ENCODE measurements at places on chromosomes 1 and 21. TPM values are rescaled to one million over a fixed set of nuclear protein-coding genes. Genes with fewer than 3 reads are reported as not detected.

FCER1A gene
- polyA plus RNA-seq, result not detected

OR2T29 gene
- polyA plus RNA-seq, result not detected

RGS1 gene
- not detected for polyA plus RNA-seq

DNA sequence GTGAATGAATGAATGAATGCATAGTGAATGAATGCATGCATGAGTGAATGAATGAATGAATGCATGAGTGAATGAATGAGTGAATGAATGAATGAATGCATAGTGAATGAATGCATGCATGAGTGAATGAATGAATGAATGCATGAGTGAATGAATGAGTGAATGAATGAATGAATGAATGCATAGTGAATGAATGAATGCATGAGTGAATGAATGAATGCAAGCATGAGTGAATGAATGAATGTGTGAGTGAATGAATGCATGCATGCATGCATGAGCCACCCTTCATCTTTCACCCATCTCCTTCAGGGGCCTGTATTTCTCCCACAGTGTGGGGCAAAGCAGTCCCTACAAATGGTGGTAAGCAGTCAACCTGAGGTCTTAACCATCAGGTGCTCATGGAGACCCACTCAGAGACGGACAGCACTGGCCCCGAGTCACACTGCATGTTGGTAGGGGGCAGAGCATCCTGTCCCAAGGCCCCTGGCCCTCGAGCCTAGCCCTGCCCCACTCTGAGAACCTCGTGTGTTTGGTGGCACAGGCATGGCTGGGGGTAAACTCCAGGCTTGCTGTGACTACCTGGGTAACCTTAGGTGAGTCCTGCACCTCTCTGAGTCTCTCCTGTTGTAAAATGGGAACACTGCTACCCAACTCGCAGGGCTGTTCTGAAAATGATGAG lies 28.0 kb upstream of the PAX7 start:
- no peak for DNase-seq

GRCh38 chr1:107474877-107475612 lies 334.2 kb downstream of the NTNG1 start:
- DNase-seq, result no peak

DNA sequence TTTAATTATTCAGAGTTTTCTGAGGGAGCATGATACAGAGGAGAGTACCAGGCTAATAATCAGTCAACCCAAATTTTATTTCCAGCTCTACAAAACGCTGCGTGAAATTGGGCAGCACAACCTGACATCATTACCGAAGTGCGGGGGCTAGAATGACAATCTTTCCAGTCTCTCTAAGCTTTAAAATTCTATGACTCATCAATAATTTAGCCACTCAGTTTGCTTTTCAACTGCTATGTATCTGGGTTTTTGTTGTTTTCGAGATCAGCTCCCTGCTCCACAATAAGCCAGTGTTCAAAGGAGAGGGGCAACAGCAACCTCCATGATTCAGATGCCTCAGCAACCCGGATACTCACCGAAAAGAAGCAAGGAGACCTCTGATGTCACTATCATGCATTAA lies 13.9 kb downstream of the SORT1 start:
- no peak for DNase-seq

DNA sequence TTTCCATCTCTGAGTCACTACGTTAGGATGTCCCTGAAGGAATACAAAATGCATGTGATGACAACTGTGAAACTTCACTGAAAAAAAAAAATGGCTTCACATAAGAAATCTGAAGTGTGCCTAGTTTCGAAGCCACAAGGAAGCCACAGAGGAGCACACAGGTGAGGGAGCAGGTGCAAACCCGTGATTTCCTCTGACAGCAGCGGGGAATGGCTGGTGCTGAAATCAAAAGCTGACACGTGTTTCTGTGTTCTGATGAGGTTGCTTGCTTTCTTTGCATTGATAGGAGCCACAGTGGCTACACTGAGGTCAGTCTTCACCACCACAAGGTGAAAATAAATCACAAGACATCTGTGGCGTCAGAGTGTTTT lies 105.7 kb upstream of the TLR5 start:
- DNase-seq, result no peak

GRCh38 chr1:25392841-25393240 lies 27.8 kb downstream of the RHCE start:
- DNase-seq, result no peak

- peak; percentile 19 for DNase-seq
Measured at GRCh38 chr21:38819719-38820159, 14.0 kb downstream of the ETS2 start.

DNA sequence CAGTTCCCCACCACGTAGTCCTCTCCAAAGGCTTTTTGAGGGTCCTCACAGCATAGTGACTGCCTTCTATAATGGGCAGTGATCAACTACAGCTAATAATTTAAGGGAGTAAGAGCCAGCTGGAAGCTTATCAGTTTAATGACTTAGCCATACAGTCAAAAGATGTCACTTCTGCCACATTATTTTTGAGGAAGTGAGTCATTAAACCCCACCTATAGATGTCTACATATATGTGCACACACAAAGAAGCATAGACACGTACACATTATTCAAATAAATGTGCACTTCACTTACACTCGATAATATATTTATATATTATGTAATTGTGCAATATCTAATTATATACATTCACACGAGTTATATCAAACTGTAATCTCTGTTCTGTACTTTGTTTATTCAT lies 1704.7 kb downstream of the KCNT2 start:
- no peak for DNase-seq

DNA sequence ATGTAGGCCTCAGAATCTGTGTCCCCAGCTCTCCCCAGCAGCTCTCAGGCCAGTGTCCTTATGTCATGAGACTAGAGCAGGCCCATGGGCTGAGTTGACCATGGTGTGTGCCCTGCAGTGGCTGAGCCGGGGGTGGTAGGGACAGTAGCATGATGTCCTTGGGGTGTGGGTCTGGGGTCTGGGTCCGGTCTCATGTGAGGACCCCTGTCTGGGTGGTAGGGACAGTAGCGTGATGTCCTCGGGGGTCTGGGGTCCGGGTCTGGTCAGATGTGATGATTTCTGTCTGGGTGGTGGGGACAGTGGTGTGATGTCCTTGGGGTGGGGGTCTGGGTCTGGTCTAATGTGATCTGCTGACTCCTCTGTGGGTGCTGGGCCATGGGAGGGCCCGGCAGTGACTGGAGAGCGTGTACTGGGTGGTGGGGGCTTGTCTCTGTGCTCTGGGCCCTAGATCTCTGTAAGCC lies 64.5 kb downstream of the OBSCN start:
- no peak for DNase-seq

DNA sequence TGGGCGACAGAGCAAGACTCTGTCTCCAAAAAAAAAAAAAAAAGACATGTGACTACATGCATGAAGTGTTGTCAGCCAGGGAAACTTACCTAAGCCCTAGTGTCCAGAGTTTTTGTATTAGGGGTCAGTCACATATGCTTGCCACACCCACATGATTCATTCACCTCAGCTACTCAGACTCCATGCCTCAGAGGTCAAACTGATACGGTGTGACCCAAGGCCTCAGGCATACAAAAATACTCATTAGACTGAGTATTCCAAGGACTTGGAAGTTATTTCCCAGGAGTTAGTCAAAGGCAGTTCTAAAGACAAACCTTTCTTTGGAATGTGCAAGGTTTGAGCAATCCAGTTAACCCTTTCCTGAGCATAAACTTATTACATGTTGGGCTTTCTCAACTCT lies 6.3 kb upstream of the TRIM33 start:
- no peak for DNase-seq

- no peak for DNase-seq
Measured at GRCh38 chr1:64363616-64364015, 106.3 kb upstream of the CACHD1 start.

DNA sequence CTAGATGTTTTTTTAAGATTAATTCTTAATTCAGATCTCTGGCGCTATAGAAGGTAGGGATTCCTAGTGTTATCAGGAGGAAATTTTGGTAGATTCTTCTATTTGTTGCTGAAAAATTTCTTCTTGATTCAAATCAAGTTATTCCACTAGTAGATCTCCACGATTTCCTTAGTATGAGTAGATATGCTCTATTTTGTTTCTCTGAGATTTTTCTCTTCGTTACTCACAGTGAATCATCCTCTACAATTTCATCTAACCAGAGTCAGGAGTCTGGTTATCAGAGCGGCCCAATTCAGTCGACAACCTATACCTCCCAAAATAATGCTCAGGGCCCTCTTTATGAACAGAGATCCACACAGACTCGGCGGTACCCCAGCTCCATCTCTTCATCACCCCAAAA lies 18.8 kb upstream of the HAX1 start:
- DNase-seq, result no peak

DNA sequence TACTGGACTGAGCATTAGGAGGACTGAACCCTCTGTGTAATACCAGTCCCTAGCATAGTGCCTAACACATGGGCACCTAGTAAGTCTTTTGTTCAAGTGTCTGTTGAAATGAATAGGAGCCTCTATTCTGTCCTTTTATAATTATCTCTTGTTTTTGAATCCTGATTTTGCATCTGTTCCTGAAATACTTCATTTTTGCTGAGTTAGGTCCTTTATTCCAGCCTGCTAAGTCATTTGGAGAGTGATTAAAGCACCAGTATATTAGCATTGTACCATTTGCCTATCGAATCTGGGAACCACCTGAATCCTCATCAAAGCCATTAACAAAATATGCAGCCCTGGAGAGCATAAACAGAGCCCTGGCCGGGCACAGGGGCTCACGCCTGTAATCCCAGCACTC lies 32.3 kb downstream of the YARS1 start:
- no peak for DNase-seq

GRCh38 chr1:29754573-29755375 lies 518.5 kb downstream of the PTPRU start:
- no peak for DNase-seq

Measured in BJ (cell line).